ENCODE measurements at places on chromosomes 12 and 14.

- peak; percentile 44 for DNase-seq
Measured at GRCh38 chr12:121789233-121789781, 4.2 kb downstream of the RHOF start.

DNA sequence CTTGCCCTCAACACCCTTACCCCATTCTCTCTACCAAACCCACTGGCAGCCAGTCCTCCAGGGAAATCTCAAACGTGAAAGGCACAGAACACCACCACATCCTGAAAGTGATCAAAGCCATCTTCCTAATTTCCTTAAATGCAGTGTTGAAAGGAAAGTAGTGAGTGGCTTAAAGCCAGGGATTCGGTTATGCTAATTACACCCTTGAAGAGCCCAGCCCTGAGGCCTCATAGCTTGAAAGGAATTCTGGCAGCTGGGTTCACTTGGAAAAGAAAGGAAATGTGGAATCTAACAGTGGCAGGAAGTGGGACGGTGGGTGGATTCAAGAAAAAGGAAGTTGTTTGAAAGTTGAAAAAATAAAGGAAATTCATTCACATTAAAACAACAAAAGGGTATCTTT, 73.0 kb upstream of the FICD start:
- DNase-seq = no peak

DNA sequence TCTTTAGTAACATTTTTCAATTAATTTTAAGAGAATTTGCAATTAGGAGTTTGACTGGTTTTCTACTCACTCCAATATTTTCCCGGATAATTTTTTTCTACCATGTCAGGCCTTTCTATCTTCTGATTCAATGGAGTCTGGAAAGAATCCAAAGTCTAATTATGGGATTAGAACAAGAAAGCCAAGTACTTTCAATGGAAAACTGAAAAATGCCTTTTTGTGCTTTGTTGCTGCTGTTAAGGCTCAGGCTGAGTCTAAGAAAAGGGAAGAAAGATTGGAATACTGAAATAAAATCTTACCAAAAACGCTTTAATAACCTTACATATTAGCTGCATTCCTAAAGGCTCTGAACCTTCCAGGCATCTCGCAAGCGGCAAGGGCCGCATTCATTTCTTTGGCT, 24.4 kb upstream of the DHRS4 start:
- no peak for DNase-seq

GRCh38 chr12:122966743-122967550, 684 bp upstream of the ABCB9 start:
- no peak for DNase-seq

GRCh38 chr14:39034481-39035296, 68.3 kb downstream of the SEC23A start:
- no peak for DNase-seq

GRCh38 chr14:63276492-63277342, 42.0 kb downstream of the GPHB5 start:
- DNase-seq = no peak

DNA sequence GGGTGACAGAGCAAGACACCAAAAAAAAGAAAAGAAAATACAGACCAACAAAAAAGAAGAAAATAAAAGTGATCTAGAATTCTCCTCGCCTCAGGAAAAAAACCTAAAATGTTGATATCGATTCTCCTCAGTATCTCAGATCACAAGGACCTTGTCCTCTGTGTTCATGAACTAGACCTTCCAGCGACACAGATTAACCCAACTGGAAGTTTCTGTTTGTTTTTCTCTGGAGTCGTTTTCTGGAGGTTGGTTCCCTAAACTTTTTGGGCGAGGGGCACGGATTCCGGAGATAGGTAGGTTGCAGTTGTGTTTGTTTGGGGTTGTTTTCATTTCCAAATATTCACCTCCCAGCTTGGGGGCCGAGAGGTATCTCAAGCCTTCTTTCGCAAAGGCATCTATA, 559 bp upstream of the RFC5 start:
- no peak for DNase-seq

GRCh38 chr12:56804169-56804568, 41.0 kb downstream of the HSD17B6 start:
- no peak for DNase-seq
